Activated naive CD8-positive, alpha-beta T cell treated with anti-CD3 and anti-CD28 coated beads, Interleukin-2, amount 50 U/mL, for 16 hours (primary cell): ENCODE measurements at places on chromosomes 11 and 22.

GRCh38 chr22:46055911-46056545, 79.1 kb upstream of the WNT7B start:
- no peak for DNase-seq

DNA sequence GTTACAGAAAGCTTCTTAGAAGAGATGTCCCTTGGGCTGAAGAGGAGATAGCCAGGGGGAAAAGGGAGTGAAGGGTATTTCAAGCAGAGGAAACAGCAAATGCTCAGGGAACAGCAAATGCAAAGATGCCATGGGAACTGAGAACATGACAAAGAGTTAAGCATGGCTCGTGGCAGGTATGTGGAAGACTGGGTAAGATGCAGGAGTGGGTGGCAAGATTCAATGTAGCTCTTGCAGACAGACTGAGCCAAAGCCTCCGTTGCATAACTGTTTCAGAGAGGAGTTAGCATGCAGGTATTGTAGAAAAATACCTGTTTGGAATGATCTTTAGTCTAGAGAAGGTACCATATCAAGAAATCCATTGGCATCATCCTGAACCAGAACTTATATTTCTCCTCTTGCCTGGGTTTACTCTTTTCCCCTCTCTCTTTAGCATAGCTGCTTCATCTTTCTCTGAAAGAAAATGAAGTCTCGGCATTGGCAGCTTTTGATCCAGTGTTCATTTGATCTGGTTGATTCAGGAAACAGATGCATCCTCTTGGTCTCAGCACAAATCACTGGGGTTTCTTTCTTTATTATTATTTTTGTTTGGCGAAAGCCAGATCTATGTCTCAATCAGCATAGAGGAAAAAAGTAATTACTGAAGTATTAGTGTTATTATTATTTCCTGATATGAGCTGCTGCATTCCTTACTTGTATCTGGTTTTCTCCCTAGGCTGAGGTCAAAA, 41.7 kb upstream of the NUP160 start:
- DNase-seq = no peak

- DNase-seq = no peak
Measured at GRCh38 chr22:26889802-26890201, 232.4 kb downstream of the MIAT start.

- DNase-seq = no peak
Measured at GRCh38 chr11:78493413-78493975, 75.9 kb upstream of the GAB2 start.

GRCh38 chr11:10495464-10495786, 40.4 kb downstream of the AMPD3 start:
- DNase-seq = no peak

DNA sequence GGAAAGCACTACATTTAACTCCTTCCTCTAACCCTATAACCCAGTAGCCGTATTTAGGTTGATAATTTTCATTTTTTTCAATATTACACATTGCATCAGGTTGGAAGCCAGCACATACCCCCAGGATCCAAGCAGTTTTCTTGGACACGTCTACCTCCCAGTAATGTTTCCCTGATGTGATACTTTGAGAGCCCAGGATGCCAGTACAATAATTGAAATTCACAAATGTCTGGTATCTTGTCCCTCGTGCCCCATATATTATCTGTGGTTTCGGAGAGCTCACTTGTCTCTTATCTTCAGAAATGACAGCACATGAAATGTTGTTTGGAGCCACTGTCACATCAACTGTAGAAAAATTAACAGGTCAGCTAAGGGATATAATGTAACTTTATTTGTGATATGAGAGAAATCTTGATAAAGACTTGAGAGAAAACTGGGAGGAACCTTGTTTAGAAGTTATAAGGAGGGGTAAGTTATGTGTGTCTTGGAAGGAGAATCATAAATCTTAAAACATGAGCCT, 19.8 kb downstream of the TRIM5 start:
- DNase-seq = no peak

GRCh38 chr11:95917193-95918036, 6.5 kb downstream of the MTMR2 start:
- no peak for DNase-seq

DNA sequence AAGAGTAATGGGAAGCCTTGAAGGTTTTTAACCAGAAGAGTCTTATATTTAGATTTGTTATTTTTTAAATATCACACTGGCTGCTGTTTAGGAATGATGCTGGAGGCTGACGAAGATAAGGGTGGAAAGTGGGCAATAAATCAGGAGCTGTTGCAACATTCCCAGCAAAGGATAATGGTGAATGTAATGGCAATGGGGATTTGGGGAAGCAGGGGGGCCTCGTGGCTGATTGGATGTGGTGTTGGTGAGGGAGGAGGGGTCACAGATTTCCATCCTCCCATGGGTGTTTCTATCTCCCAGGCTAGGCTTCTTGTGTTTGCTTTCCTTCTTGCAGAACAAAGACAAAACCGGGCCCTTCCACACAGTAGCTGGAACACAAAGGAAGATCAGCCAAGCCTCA, 80.8 kb downstream of the PIWIL4 start:
- DNase-seq = no peak

DNA sequence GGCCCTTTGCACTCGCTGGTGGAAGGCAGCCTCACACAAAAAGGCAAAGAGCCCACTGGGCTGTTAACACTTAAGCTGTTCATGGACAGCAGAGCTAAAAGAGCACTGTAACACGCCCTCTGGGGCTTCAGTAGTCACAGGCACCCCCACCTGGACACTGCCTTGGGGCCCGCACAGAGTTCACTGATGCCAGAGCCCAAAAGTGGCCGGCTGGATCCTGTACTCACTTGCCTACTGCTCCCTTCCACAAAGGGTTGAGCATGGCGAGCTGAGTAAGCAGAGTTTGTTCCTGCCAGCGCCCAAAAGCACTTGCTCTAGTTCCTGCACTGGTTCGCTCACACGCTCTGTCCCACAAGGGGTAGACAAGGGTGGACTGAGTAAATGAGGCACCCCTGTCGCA, 78.8 kb downstream of the RELT start:
- no peak for DNase-seq

GRCh38 chr11:5449432-5449831, 309 bp downstream of the OR51I2 start:
- DNase-seq = no peak

DNA sequence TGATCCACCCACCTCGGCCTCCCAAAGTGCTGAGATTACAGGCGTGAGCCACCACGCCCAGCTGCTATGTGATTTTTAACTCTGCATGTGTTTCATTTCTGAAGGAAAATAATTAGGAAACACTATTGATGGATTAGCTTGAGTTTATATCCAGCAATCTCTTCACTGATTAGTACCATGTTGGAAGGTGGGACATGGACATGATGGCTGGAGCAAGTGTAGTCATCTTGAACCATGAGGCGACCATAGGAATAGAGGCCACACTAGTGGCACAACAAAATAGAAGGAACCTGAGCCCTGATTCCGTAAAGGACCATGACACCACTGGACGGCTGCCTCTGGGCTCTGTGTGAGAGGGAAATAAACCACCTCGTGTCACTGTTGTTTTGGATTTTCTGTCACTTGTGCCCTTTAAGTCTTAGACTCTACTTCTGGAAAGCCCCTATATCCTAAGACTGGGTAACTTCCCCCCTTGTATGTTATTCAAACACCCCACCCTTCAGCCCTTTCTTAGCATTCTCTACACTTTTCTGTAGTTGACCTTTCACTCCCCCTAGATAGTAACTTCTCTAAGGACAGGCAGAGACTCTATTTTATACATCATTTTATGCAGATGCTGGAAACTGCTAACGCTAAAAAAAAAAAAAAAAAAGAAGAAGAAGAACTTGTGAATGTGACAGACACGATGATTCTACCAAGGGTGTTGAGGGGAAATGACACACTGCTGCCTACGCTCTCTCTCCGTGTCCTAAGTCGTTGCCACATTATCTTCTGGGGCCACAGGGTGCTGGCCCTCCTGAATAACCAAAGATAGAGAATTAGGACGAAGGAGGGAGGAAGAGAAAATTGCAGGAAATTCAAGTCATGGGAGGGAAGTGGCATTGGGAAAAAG, 2.7 kb upstream of the VPS37C start:
- DNase-seq = no peak

DNA sequence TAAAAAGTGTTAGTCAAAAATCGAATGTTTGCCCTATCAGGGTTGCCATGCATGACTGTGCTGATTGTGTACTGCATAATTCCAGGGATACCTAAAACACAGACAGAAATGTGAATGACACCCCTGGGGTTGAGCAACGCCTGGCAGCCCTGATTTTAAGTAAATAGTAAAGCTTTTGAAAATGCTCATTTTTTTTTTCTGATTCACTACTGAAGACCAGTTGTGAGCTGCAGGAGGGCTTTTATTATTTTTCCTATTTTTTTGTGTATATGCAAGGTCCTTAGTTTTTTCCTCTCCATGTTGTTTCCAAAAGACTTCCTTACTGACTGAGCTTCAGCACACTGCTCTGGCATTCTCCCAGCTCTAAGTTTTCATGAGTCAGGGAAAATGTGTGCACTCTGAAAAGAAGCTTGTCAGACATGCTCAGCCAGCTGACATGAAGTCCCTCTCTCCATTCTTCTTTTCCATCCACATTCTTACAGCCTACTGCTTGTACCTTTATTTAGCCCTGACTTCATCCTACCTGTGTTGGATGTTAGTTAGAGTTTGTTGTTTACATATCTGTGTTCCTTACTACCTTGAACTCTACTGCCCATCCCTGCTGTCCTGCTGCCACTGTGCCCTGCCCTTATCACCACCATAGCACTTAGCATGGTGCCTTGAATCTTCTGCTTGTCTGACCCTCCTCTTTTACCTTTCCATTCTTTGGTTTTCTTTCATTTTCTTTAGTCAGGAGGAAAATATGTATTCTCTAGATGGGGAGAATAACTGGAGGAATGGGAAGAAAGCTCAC, 79.5 kb downstream of the HORMAD2 start:
- no peak for DNase-seq

DNA sequence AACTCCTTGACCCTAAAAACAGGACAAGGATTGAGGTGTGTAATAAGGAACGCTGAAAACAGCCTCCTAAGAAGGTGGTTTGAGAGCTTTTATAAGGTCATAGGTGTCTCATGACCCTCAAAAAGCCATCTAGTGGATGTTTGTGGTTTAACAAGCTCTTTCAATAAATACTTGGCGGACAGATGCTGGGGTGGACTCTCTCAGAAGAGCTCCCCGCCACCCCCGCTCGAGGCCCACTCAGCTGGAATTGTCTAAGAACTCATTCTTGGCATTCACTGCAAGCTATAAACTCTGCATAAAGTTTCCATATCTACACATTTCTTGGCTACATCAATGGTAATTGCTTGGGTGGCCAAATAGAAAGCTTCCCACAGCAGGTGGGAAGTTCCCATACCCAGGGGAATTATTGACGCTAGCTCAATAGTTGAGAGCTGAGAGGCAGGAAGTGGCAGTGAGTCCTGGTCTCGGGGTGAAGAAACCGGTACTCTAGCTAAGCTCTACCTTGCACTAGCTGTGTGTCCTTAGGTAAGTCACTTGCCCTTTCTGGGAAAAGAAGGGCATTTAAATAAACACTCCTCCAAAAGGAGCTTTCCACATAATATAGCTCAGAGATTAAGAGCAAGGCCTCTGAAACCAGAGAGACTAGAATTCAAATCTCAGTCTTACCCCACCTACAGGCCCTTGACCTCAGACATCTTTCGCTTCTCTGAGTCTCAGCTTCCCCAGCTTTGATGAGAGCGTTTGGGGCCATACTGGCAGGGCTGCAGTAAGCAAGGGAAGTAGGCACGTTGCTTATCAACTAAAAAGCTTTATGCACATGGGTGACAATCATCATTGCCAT, 6.4 kb downstream of the MS4A15 start:
- no peak for DNase-seq

DNA sequence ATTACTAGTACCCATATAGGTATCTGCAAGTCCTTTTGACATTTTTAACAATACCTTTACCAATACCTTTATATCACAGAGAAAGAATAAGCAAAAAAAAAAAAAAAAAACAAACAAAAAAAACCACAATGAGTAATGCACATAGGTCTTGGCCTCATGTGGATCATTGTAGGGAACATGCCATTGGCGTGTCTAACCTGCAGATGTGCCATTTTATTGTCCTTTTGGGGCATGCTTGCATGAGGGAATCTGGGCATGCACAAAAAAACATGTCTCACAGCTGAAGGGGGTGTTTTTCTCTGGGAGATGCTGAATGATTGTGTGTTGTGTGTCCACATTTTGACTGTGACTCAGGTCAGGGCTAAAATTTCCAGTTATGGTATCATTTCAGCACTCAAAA, 361.6 kb downstream of the GUCY1A2 start:
- DNase-seq = no peak

- no peak for DNase-seq
Measured at GRCh38 chr11:78961247-78961646, 386.6 kb upstream of the NARS2 start.

DNA sequence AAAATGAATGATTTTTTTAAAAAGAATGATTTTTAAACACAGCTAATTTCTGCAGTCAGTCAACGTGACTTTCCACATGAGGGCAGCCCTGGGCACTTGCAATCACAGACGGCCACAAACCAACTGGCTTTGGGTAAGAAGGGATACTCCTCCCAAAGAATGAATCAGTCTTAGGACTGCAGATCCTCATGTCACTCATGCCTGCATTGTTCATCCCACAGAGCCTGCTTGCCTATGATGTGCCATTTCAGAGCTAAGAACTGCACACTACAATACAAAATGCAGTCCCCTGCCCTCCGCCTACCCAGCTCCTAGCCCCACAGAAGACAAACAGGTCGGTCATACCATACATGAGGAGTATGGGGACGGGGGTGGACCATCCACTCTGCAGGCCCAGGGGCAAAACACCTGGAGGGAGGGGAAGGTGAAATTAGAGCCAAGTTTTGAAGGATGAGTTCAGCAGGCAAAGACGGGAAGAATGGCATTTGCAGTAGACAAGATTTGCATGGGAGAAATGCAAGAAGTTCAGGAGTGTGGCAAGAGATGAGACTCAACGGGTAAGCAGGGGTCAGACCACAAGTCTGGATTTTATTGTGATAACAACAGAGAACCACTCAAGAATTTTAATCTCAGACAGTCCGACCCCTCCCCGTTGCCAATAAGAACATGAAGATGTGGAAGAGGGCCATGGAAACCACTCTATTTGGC, 24.7 kb downstream of the PACSIN2 start:
- no peak for DNase-seq

DNA sequence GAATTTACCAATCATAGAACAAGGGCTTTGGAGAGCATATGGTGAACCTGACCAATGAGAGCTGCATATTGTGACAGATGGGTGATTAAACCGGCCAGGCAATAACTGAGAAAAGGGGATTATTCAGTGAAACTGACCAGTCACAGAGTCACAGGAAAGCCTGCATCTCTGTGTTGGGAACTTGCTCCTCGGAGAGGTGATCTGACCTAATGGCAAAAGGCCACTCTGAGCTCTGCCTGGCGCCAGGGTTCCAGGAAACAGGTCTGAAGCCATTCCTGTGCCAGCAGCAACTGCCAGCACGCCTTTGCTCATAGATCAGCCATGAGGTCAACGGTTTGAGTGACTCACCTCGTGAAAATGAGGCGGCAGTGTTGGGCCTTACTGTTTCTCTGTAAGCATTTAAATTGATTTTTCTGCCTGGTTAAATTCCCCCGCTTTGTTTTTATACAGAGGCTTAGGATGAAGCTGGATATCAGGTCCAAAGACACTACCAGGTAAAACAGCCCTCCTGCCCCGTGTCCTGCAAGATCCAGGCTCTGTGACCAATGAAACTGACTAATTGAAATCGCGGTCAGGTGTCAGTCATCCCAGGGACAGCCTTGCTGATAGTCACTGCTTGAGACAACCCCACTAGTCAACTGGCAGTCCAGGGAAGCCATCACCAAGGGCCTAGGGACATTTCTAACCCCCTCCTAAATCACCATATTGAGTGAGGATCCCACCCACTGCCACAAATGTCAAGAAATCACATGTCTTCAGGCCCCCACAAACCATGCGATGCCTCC, 35.8 kb upstream of the MYOD1 start:
- no peak for DNase-seq
